ENCODE measurements at places on chromosomes 5 and 9. TPM values are rescaled to one million over a fixed set of nuclear protein-coding genes. Genes with fewer than 3 reads are reported as not detected.

Gene CDKN2B
- polyA plus RNA-seq: 5.6 TPM

Gene PCDHB6
- 1.5 TPM for polyA plus RNA-seq

Gene C9orf153
- not detected for polyA plus RNA-seq

Gene GABRA1
- 0.04 TPM for polyA plus RNA-seq

Gene TAF1L
- 0.07 TPM for polyA plus RNA-seq

Gene MBLAC2
- polyA plus RNA-seq: 6.5 TPM

Gene MUSK
- 8.6 TPM for polyA plus RNA-seq

Gene HTR4
- polyA plus RNA-seq: not detected

Gene ASS1
- polyA plus RNA-seq: 51.2 TPM
